ENCODE measurements at places on chromosomes 11 and 22.

GRCh38 chr11:73291196-73291595, 16.9 kb upstream of the ARHGEF17 start:
- no peak for DNase-seq

DNA sequence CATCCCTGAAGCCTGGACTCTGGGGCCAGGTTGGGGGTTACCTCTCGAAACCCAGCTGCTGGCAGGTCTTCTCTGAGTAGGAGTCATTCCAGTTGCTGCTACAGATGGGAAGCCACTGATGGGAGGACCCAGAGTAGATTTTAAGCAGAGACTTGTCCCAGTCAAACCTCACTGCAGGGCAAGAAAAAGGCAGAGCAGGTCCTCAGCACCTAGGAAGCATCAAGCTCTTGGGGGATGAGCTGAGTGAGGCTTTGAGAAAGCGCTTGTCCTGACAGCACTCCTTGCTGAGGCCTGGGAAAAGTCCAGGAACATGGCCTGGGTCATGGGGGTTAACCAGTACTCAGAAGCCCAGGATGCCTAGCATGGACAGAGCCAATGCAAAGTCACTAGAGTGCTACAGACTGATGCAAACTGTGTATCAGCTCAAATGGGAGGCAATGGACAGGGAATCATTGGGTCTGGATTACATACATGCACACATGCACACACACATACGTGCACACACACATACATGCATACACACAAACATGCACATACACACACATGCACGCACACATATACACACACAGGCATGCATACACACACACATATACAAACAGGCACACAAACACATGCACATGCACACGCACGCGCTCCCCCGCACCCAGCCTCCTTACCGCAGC, 15.3 kb downstream of the TMPRSS13 start:
- DNase-seq, result no peak

GRCh38 chr22:22098457-22099193, 116.0 kb upstream of the TOP3B start:
- DNase-seq, result no peak

GRCh38 chr11:78715639-78716311, 141.1 kb upstream of the NARS2 start:
- DNase-seq, result peak; percentile 10

- no peak for DNase-seq
These were observed 6.0 kb upstream of the DRD2 start for GRCh38 chr11:113481226-113481625.

DNA sequence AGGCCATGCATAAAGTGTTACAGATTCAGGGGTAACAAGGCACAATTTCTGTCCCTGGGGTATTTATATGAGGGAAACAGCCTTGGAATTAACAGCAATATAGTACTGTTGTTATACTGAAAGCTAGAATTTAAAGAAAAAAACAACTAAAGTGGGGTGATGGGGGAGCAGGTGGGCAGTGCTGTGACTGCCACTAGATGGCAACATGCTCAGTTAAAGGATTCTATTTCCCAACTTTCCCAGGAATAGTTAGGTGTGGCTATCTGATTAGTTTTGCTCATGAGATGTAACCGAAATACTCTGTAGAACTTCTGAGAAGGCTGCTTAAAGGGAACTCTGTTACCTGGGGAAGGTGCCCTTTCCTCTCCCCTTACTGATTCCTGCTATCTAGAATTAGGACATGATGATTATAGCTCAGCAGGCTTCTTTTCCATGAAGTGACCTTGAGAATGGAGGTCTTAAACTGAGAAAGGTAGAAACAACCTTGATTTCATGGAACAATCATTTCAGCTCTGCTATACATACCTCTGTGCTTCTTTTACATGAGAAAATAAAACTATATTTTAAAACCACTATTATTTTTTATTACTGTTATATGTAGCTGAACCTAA, 102.6 kb downstream of the RELT start:
- DNase-seq, result no peak

GRCh38 chr11:70546191-70546940, 148.0 kb downstream of the CTTN start:
- no peak for DNase-seq

- no peak for DNase-seq
These were observed 7.0 kb upstream of the SH3BP1 start for GRCh38 chr22:37632174-37633088.

DNA sequence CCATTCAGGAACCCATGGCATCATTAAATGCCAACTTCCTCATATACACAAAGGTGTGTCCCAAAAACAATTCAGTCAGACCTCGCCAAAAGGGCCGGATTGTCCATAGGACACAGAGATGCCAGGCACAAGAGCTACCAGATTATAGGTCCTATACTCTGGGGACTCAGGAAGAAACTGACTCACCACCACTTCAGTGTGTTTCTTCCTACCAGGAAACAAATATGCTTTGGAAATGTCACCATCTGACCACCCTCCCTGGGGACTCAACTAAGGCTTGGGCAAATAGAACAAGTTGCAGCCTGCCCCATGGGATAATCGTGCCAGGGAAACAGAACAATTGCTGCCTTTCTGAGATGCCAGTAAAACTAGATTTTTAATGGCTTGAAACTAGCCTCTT, 11.7 kb downstream of the POU2AF3 start:
- DNase-seq, result peak; percentile 81

DNA sequence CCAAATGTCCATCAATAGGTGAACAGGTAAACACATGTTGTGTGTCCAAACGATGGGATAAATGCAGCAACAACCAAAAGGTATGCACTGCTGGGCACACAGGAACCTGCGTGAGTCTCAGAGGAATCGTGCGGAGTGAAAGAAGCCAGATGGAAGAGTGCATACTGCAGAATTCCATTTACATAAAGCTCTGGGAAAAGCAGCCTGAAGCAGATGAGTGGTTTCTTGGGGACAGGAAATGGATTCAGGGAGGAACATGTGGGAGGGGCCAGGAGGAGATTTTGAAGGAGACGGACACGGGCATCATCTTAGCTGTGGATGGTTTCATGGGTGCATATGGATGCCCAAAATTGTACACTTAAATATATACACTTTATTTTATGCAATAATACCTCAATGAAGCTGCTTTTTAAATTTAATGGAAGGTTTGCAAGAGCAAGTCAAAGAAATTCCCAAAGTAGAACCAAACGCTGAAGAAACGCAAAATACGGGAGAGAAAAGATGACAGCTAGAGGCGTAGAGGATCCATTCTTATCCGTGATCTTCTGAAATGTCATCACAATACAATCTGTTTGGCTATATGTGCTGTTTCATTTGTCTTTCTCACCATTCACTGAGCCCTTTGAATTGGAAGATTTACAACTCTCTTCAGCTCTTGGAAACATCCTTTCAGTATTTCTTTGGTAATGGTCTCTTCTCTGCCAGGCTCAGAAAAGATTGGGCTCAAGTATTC, 24.5 kb downstream of the ST14 start:
- DNase-seq, result no peak

GRCh38 chr22:31678748-31679147, 16.7 kb upstream of the PISD start:
- DNase-seq, result no peak

DNA sequence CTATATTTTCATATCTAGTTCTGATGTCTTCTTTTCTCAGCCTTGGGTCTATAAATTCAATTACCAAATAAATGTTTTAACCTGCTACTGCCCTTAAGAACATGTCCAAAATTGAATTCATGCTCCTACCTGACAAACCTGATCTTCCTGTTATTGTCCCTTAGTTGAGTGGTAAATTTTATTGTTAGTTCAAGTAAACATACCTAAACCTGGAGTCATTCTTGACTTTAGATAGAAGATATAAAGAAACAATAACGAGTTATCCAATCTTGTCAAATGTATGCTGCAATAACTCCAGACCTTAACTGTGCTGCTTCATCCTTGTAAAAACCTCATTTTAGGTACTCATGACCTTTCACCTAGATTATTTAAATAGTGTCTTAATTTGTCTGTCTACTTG, 34.6 kb upstream of the SC5D start:
- DNase-seq, result no peak

GRCh38 chr22:19554834-19555404, 30.7 kb upstream of the CLDN5 start:
- no peak for DNase-seq

DNA sequence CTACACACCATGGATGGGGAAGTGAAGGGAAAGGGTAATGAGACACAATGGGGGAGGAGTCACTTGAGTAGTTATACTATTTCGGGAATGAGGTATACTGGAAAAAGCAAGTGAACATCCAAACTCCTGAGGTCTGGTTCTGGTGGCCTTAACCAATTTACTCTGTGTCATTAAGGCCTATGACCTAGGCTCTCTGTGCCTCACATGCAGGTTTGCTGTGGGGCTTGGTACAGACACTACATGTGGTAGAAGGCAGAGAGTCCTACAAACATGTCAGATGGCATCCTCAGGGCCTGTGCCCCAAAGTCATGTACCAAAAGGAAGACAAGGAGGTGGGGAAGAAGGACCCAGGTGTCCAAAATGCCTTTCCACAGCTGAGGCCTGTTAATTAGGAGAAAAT, 98.9 kb downstream of the TRIM29 start:
- no peak for DNase-seq

GRCh38 chr11:67630943-67631331, 1.2 kb upstream of the NUDT8 start:
- DNase-seq, result no peak

DNA sequence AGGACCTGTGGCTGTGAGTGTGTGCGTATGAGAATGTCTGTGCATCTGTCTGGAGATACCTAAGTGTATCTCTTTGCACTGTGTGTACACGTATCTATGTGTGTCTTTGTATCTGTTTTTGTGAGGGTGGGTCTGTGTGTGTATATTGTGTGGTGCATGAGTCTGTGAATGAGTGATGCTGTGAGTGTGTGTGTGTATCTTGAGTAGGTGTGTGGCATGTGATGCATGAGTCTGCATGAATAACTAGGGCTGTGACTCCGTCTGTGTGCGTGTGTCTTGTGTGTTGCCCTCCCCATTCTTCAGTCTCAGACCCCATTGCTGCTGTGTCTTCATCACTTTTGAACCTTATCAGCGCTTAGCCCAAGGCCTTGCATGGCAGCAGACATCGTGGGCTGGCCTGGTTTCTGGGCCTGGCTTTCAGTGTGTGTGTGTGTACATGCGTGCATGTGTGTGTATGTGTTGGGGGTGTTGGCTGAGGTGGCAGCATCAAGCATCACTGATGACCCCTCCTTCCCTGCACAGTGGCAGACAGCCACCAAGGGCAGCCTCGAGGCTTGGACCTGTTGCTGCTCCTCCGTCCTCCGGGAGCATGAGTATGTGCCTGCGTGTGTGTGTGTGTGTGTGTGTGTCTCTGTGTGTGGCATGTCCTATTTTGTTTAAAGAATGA, 1.4 kb downstream of the SGSM1 start:
- no peak for DNase-seq

DNA sequence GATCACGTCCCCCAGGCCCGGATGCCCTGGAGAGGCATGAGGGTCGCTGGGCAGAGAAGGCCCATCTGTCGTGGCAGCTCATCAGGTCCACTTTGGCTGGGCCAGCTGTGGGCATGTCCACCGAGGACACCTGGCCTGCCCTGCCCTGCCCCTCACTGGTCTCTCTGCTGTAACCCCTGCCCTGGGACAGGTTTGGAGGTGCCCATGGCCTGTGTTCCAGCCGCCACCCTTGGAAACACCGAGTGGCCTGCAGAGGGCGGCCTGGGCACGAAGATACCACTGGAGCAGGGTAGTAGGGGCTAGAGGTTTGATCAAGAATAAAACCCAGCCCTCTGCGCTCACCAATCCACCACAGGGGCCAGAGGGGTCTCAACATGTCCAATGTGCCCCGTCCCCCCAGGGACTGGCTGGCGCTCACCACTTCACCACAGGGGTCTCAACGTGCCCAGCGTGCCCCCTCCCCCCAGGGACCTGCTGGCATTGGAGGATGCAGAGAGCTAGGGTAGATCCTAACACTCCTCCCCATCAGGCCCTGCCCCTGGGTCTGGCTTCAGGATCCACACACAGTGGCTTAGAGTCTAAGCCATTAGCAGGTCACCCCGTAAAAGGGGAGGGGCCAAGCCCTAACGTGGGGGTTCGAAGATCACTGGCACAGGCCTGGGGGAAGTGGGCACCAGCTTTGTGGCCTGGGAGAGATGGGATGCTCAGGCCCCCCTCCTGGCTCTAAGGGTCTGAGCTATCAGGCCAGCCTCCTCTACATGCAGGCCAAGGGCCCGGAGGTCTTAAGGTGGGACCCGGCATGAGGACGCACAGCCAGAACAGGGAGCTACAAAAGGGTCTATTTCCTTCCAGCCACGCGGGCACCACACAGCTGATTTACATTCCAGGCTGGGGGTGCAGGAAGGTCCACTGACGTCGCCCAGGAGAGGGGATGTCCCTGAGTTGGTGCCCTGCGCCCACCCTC, 1.3 kb upstream of the HDAC10 start:
- DNase-seq, result no peak

- DNase-seq, result no peak
These were observed 10.6 kb downstream of the EIF3M start for GRCh38 chr11:32594272-32594671.

DNA sequence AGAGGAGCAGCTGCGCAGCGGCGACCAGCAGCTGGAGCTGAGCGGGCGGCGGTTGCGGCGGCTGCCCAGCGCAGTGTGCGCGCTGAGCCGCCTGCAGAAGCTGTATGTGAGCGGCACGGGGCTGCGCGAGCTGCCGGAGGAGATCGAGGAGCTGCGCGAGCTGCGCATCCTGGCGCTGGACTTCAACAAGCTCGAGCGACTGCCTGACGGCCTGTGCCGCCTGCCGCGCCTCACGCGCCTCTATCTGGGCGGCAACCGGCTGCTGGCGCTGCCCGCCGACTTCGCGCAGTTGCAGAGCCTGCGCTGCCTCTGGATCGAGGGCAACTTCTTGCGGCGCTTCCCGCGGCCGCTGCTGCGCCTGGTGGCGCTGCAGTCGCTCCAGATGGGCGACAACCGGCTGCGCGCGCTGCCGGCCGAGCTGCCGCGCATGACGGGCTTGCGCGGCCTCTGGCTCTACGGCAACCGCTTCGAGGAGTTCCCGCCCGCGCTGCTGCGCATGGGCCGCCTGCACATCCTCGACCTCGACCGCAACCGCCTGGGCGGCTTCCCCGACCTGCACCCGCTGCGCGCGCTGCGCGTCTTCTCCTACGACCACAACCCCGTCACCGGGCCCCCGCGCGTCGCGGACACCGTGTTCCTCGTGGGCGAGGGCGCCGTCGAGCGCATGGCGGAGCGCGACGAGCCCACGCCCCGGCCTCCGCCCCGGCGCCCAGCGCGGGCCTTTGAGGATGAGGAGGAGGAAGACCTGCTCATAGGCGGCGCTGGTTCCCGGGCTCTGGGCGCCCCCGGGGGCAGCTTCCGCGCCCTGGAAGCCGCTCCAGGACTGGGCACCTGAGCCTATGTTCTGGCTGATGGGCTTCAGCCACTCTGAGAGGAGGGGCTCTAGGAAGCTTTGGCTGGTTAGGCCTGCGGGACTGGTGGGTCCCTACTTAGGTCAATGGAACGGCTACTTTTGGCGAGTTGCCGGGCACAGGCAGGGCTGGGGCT, 787 bp downstream of the LRRC10B start:
- DNase-seq, result peak; percentile 71

- no peak for DNase-seq
These were observed 81.9 kb upstream of the RASSF10 start for GRCh38 chr11:12927221-12927620.
